ENCODE measurements at places on chromosomes 2 and 18.

DNA sequence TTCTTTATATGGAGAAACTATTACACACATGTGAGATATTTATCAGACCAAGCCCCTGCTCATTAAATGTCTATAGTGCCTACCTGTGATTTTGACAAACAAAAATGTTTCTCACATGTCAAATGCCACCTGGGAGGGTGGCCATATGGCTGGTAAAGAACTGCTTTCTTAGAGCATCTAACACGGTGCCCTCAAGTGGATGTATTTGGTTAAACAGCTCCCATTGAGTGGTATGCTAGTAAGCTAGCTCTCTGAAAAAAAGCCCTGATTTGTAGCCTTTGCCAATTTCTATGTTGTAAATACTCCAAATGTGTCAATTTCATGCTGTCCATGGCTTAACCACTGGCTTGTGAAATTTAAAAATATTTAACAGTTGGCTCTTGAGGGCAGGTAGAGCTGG lies 94.6 kb downstream of the PMAIP1 start:
- H3K27ac ChIP-seq = no peak overlapping the region
- peaks cover 2% of the 10 kb centered on the region for H3K27me3 ChIP-seq
- peak; percentile 21 for DNase-seq
- no peak overlapping the region for H3K4me3 ChIP-seq
- no peaks in the 10 kb centered on the region for H3K36me3 ChIP-seq

- H3K27me3 ChIP-seq = no peaks in the 10 kb centered on the region
- peak overlapping the region; percentile 65 for H3K27ac ChIP-seq
- peaks cover 38% of the 10 kb centered on the region for H3K4me1 ChIP-seq
- DNase-seq = peak; percentile 27
These were observed 916 bp downstream of the TAF4B start for GRCh38 chr18:26227051-26227670.

GRCh38 chr2:131521961-131522781 lies 5.5 kb upstream of the CCDC74A start:
- H3K4me3 ChIP-seq = no peak overlapping the region
- H3K27ac ChIP-seq = no peak overlapping the region
- no peak for DNase-seq
- peaks cover 32% of the 10 kb centered on the region for H3K36me3 ChIP-seq

- H3K27me3 ChIP-seq = no peaks in the 10 kb centered on the region
- H3K4me3 ChIP-seq = no peak overlapping the region
- H3K4me1 ChIP-seq = no peaks in the 10 kb centered on the region
- H3K27ac ChIP-seq = no peak overlapping the region
- no peaks in the 10 kb centered on the region for H3K36me3 ChIP-seq
These were observed 81.5 kb upstream of the ODC1 start for GRCh38 chr2:10529611-10530010.

DNA sequence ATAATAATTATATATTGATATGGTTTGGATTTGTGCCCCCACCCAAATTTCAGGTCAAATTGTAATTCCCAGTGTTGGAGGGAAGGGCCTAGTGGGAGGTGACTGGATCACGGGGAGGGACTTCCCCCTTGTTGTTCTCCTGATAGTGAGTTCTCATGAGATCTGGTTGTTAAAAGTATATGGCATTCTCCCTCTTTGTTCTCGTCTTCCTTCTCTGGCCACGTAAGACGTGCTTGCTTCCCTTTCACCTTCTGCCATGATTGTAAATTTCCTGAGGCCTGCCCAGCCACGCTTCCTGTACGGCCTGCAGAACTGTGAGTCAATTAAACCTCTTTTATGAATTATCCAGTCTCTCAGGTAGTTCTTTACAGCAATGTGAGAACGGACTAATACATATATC lies 88.3 kb downstream of the ROCK2 start:
- no peaks in the 10 kb centered on the region for H3K4me1 ChIP-seq
- H3K4me3 ChIP-seq = no peak overlapping the region
- DNase-seq = no peak

DNA sequence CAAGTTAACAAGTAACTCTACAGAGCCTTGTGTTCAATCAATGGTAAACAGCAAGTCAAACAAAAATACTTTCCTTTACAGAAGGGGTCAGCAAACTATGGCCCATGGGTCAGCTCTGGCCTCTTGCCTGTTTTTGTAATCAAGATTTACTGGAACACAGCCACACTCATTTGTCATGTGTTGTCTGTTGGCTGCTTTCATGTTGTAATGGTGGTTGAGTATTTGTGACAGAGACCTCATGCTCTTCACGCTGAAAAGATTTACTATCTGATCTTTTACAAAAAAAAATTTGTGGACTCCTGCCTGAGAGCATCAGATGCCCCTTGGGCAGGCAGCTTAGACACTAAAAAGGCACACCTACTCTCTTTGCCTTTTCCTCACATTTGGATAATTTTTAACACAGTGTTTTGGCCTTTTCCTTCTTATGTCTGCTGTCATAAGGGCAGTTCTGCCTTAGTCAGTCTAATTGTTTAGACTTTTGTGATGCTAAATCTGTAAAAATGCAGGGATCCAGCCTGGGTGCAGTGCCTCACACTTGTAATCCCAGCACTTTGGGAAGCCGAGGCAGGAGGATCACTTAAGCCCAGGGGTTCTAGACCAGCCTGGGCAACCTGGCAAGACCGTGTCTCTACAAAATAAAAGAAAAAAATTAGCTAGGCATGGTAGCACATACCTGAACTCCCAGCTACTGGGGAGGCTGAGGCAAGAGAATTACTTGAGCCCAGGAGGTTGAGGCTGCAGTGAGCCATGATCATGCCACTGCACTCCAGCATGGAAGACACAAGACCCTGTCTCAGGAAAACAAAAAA lies 18.3 kb downstream of the IL1B start:
- H3K36me3 ChIP-seq = no peaks in the 10 kb centered on the region
- H3K27ac ChIP-seq = no peak overlapping the region
- H3K4me3 ChIP-seq = no peak overlapping the region
- H3K27me3 ChIP-seq = peaks cover 4% of the 10 kb centered on the region
- DNase-seq = no peak

DNA sequence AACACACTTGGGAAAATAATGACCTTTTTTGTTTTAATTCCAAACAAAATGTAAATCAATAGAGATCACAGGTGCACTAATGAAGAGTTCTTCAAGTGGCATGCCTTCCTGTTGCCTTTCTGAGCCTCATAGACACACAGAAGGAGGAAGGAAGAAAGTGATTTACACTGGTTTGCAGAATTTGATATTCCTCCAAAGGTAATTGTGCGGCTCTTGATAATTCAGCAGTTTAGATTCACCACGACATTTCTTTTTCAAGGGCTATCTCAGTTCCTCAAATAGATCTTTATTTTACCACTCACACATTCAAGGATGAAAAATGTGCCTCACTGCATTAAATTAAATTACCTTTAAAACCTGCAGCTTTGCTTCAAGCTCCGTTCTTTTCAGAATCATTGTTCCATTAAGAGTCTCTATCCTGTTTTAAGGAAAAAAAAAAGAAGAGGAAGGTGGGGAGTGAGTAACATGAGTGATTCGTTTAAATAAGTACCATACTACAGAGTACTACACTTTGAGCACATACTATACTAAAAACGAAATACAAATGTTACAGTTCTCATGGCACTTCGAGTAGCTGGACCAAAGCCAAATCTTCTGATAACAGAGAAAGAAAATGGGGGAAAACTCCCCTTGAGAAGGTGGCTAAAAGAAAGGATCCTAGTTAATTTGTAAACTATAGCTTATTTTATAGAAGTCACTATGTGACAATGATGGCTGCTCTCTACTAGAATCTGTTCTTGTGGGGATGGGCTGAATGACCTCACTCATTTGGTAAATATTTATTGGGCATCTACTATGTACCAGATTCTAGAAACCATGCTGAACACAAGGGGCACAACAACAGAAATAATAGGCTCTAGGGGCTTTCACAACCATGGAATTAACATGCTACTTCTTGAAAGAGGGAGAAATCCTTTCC lies 16.6 kb downstream of the CYTIP start:
- no peaks in the 10 kb centered on the region for H3K27me3 ChIP-seq
- H3K27ac ChIP-seq = no peak overlapping the region
- H3K4me3 ChIP-seq = no peak overlapping the region
- no peak for DNase-seq
- H3K4me1 ChIP-seq = no peaks in the 10 kb centered on the region

- no peak overlapping the region for H3K4me3 ChIP-seq
- H3K27ac ChIP-seq = no peak overlapping the region
- H3K27me3 ChIP-seq = no peaks in the 10 kb centered on the region
- DNase-seq = no peak
- H3K36me3 ChIP-seq = no peaks in the 10 kb centered on the region
These were observed 13.3 kb downstream of the TM4SF20 start for GRCh38 chr2:227365833-227366232.

DNA sequence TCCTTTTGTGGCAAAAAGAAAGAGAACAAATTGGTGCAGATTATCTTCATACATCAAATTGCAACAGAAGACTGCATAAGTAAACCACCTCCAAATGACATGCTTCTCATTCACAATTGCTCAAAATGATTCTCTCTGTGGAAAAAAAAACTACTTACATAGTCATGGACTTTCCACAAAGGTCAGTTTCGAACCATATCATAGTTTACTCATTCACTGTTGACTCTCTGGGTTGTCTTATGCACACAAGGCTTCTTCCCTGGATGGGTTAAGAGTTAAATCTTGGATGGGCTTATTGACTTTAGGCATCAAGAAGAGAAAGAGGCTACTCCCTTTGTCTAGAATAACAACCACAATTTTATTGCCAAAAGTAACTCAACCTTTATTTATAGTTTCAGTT lies 91.3 kb upstream of the RAB27B start:
- no peaks in the 10 kb centered on the region for H3K4me1 ChIP-seq
- H3K36me3 ChIP-seq = no peaks in the 10 kb centered on the region
- H3K4me3 ChIP-seq = no peak overlapping the region
- H3K27ac ChIP-seq = no peak overlapping the region
- no peaks in the 10 kb centered on the region for H3K27me3 ChIP-seq

DNA sequence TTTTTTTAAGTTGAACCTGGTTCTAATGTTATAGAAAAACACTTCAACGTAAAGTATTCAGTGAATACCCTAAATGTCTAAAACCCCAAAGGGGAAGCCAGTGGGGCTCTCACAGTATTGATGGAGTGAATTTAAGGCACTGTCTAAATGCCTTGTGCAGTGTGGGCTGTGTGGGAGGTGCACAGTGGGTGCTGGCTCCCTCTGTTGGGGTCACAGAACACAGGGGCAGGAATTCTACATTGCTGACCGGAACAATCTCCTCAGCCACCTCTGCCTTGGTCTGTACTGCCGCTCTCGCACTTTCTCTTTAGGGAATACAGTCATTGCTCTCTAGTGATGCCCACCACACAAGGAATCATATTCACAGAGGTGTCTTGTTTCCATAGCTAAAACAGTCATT lies 45.4 kb downstream of the SPRED2 start:
- H3K27me3 ChIP-seq = no peaks in the 10 kb centered on the region
- no peak for DNase-seq
- H3K36me3 ChIP-seq = no peaks in the 10 kb centered on the region
- H3K4me1 ChIP-seq = peaks cover 47% of the 10 kb centered on the region
- H3K4me3 ChIP-seq = no peak overlapping the region
- no peak overlapping the region for H3K27ac ChIP-seq

DNA sequence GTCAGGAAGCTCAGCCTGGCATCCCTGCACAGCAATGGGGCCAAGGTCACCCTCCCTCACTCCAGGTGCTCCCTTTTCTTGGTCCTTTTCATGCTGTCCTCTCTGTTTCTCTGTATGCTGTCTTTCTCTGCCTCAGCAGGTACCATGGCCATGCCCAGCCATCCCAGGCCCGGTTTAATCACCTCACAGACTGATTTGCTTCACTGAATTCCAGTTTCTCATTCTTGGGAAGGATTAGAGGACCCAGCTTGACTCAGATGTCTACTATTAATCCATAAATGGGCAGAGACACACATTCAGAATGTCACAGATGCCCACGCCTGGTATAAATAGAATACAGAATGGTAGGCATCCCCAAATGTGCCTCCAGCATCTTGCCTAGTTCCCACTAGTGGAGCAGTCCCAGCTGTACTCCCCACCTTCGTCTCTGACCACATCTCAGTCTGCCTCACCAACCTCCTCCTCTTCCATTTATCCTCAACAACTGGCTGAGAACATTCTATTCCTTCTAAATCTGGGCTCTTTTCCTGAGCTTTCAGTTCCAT lies 14.2 kb upstream of the L3MBTL4 start:
- H3K27me3 ChIP-seq = no peaks in the 10 kb centered on the region
- H3K4me3 ChIP-seq = no peak overlapping the region
- H3K36me3 ChIP-seq = no peaks in the 10 kb centered on the region
- no peak overlapping the region for H3K27ac ChIP-seq
- no peak for DNase-seq

DNA sequence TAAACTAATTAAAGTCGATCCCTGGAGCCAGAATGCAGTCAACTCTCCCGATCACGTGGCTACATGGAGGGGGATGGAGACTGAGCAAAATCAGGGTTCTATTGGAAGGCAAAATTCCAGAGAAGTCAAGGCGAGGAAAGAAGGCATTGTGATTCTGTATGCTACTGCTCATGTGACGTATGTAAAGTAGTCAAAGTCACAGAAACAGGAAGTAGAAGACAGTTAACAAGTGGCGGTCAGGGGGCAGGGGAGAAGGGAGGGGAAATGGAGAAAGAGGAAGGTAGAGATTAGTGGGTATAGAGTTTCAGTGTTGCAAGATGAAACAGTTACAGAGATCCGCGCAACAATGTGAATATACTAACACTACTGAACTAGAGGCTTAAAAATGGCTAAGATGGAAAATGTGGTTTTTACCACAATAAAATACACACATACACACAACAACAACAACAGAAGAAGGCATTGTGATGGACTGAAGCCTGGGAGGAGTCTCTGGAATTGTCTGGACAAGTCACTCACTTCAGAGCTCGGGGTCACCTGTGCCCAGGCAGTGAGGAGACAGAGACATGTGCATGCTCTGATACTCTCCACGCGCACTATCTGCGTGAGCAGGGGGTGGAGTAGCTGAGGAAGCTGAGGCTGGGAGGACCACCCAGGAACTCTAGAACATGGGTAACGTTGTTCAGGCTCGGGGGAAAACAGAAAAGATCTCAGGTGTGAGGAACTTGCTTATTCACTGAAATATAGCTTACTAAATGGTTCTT lies 89.9 kb upstream of the CDCA7 start:
- no peak for DNase-seq
- peaks cover 44% of the 10 kb centered on the region for H3K36me3 ChIP-seq
- 0 out of 2 replicates have a peak overlapping the region, but pooled peaks have one; percentile 35 for H3K27ac ChIP-seq
- no peak overlapping the region for H3K4me3 ChIP-seq
- H3K4me1 ChIP-seq = peaks cover 6% of the 10 kb centered on the region

DNA sequence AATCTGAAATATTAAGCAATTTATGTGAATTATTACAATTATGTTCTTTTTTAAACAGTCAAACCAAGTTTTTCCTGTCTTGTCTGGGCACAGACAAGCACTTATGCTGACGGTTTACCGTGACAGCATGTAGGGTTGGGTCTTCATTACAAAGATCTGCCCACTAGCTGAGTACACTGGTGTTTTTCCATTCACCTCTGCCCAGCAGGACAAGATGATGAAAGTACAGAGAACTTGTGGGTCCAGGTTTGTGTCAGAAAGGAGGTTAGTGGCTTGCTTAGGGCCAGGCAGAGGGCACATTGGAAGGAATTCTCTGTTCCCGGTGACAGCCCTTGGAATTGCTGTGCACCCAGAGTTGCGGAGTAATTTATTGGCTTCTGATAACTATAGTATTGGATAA lies 14.0 kb downstream of the NABP1 start:
- no peak for DNase-seq
- no peak overlapping the region for H3K4me3 ChIP-seq
- no peak overlapping the region for H3K27ac ChIP-seq
- 0 out of 2 replicates have a peak, but pooled peaks cover 3% of the 10 kb centered on the region for H3K4me1 ChIP-seq

GRCh38 chr2:232013701-232014353 lies 52.3 kb downstream of the DIS3L2 start:
- H3K27me3 ChIP-seq = no peaks in the 10 kb centered on the region
- peaks cover 28% of the 10 kb centered on the region for H3K36me3 ChIP-seq
- H3K27ac ChIP-seq = no peak overlapping the region
- no peaks in the 10 kb centered on the region for H3K4me1 ChIP-seq

GRCh38 chr2:1079873-1080799 lies 129.5 kb downstream of the SNTG2 start:
- no peak for DNase-seq
- no peaks in the 10 kb centered on the region for H3K4me1 ChIP-seq
- H3K27me3 ChIP-seq = no peaks in the 10 kb centered on the region
- no peak overlapping the region for H3K27ac ChIP-seq
